Astrocyte of the hippocampus (primary cell): ENCODE measurements at places on chromosomes 6 and 20.
A peak's percentile ranks its signal among the peaks of the same experiment; 100 is the strongest.

DNA sequence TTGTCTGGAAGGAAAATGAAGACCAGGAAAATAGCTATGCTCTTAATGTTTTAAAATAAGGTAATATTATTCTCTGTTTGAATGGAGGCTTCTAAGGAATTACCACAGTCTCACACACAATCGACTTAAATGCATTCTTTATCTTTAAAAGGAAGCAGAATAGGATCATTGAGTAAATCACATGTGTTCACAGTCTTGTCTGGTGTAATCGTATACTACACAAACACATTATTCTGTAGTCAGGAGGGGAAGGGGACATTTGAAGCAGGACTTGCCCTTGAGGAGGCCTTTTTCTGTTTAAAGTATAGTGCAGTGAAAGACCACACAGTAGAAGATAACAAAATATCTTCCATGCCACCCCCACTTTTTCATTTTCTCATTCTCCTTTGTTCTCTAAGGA lies 20.6 kb upstream of the REV3L start:
- DNase-seq, result no peak

- no peak for DNase-seq
These were observed 6.8 kb downstream of the CLDN20 start for GRCh38 chr6:155270561-155271091.

DNA sequence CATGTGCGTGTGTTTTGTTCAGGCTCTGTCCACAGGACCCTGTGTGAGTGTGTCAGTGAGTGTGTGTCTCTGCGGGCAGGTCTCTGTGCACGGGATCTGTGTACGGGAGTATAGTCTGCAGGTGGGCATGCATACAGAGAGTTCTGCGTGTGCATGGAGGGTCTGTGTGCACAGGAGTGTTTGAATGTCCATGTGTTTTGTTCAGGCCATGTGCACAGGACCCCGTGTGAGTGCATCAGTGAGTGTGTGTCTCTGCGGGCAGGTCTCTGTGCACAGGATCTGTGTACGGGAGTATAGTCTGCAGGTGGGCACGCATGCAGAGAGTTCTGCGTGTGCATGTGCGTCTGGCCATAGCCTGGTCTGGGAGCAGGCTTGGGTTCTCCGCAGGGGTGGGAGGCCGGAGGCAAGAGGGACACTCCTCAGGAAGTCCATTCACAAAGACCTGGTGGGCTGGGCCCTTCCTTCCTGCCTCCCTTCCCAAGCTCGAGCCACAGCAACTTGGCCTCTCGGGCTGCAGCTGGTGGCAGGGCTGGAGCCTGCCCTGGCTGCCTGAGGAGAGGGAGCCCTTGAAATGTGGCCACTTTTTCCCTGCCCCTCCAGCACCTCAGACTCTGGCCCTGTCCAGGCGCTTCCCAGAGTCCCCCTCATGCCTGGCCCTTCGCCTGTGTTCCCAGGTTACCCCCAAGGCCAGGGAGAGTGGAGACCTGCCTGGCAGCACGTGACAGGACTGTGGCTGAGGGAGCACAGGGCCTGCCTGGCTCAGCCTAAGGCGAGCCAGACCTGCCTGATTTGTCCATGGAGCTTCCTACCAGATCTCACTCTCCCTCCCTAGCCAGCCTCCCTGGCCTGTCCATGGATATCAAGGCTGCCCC lies 6.8 kb downstream of the HSPA12B start:
- DNase-seq, result no peak

DNA sequence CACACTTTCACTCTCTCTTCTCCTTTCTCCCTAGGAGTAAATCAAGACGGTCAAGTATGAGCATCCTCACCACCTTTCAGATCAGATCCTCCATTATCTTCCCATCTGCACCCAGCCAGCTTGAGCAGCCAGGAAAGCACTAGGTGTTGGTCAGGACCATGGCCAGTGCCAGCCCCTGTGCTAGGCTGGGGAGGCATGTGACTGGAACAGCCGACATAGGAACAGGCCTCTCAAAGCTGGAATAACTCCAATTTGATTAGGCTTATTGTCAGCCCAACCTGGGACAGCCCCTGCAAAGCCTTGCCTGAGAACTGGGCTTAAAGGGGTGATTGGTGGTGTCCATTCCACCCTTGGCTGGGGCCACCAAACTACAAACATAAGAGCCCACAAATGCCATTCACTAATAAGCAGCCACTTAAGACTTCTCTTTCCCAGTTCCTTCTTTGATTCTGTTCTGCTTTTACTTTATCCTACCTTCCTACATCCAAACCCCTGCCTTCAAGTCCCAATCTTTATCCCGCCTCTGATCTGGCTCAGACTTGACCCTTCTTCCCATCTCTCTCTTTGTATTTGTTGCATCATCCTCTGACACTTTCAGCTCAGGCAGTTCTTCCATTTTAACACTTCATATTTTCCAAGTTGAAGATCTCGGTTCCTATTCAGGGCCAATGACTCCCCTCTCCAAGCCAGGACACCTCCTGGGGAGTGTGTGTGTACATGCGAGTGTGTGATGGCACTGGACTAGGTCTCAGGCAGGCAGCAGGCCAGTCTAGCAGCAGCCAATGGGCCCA lies 4.5 kb upstream of the TREM2 start:
- DNase-seq, result peak; percentile 62

GRCh38 chr6:103838457-103838856 lies 1021.3 kb downstream of the HACE1 start:
- DNase-seq, result no peak

DNA sequence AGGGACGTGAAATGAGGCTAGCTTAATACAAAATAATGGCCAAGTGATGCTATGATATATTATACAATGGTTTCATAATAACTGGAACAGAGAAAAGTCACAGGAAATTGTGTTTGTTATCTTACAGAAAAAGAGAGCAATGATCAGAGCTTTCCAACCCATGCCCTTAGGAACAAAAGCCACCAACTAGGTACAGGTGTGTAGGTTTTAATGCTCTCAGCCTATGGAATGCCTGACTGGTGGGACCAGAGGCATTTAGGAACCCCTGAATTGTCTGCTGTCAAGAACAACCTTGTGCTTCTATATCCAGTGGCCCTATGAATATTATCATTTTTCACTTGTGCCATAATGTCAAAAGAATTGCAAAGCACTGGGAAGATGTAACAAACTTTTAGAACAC lies 133.0 kb upstream of the RUNX2 start:
- no peak for DNase-seq

DNA sequence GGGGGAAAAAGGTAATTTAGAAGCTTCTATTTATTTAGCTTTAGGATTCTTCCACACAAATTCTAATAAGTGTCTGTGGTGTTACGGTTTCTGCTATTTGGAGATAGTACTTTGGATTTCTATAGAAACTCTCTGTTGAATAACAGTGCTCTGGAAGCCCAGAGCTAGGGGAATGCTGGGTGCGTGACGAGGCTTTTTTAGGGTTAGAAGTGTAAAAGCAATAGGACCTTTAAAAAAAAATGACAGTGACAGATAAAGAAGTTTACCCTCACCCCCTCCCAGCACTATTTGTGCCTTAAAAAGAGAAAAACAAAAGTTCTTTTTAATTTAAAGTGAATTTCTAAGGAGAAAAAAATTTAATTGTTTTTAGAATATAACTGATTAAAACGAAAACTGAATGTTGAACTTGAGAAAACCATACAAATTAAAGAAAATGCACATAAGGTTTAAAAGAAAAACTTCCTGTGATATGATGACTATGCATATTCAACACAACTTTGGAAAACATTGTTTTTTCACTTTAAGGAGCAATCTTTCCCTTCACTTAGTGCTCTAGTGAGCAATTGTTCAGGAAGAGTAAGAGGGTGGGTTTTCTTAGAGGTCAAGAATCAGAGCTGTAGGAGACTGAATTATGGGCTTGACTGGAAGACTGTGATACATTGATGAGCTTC lies 89.6 kb upstream of the RIPOR2 start:
- no peak for DNase-seq

DNA sequence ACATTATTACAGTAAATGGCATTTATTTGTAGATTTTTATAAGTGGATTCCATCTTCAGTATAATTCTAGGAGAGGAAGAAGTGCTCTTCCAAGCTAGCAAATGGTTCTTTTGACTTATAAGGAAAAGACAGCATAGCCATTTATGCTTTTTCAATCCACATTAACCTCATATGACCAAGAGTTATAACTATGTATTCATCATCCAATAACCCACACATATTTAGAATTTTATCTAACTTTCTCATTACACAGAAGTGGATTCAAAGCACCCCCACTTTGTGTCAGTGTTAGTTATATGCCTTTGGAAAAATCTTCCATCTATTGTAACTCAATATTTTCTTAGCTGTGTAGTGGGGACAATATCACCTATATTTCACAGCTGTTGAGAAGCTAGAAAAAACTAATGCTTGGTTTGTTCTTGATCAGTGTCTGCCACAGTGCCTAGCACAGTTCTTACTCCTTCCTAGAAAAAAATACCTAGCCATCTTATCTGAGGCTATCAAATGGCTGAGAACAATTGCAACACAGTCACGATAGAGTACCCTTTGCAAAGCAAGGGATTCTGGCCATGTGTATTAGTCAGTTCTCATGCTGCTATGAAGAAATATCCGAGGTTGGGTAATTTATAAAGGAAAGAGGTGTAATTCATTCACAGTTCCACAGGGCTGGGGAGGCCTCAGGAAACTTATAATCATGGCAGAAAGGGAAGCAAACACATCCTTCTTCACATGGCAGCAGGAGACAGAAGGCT lies 986.3 kb downstream of the TFAP2A start:
- DNase-seq, result no peak

GRCh38 chr6:166304106-166304505 lies 4.1 kb downstream of the PRR18 start:
- no peak for DNase-seq

DNA sequence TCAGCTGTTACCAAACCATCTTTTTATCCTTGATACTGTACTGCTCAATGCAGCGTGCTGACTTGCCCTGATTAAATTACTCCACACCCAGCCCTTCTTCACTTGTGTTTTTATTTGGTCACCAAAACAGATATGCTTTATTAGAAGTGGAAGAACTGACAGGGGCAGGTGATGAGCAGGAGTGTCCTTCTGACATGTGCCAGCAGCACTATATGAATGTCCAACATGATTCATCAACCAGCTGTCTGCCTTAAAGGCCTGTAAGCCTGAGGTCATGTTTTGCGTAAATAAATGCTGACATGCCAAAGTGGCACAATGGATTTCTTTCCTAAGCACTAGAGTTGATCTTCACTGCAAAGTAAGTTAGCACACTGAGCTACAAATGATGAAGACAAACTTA lies 15.4 kb downstream of the POPDC3 start:
- no peak for DNase-seq

- DNase-seq, result no peak
These were observed 32.8 kb upstream of the ZNF133 start for GRCh38 chr20:18255526-18255925.

GRCh38 chr6:105882828-105883227 lies 203.3 kb upstream of the PRDM1 start:
- DNase-seq, result no peak

GRCh38 chr6:39426073-39426456 lies 103.6 kb upstream of the KCNK16 start:
- peak; percentile 84 for DNase-seq

- peak; percentile 12 for DNase-seq
These were observed 13.6 kb upstream of the WFDC8 start for GRCh38 chr20:45592574-45593189.

DNA sequence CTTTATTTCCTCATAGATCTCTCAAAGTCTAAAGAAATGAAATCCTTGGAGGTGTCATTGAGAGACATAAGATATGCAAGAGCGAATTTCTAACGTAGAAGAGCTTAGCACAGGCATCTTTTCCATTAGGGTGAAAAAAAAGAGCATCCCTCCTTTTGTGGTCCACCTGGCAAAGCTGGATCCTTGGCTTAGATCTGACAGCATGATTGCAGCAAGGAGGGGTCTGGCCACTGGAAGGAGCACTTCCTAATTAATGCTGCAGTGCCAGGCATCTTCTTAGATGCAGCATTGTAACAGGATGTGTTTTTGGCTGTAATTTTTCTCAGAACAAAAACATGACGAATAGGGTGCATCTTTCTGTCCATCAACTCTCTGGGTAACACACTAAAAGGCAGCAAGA lies 60.1 kb upstream of the TFAP2D start:
- DNase-seq, result no peak

GRCh38 chr6:46573140-46573539 lies 79.5 kb downstream of the CYP39A1 start:
- no peak for DNase-seq

DNA sequence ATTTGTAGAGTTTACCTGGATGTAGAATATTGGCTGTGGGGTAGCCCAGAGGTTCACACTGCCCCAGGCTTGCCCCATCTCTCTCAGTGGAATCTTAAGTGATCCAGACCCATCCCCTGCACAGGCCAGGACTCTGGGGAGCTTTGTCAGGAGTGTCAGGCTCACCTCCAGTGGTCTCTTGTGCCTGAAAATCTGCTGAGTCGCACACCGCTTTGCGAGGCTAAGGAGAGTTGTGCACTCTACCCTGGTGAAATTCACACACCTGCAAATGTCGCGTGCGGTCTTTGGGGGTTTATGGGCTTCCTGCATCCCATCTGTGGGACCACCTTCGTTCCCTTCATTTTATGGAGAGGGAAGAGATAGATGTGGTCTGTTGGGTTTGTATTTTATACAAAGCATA lies 63.6 kb upstream of the KIF25 start:
- no peak for DNase-seq

- DNase-seq, result no peak
These were observed 210.9 kb downstream of the TFAP2B start for GRCh38 chr6:51029561-51029960.
